ENCODE measurements at places on chromosomes 5 and 9.

DNA sequence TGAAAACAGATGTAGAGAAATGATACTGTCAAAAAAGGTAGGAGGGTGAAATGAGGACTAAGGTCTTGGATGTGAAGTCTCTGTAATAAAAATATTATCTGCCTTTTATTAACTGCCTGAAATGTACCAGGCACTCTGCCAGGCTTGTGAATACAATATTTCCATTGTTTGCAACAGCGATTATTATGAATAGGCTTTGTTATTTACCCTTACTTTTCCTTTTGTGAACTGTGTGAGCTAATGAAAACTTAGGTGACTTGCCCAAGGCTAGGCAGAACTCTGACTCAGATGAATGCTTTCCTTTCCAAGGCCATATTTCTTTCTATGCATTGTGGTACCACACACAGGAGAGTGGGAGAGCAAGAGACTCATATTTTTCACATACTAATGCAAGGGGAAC lies 204.1 kb downstream of the CDH12 start:
- no peak for DNase-seq

DNA sequence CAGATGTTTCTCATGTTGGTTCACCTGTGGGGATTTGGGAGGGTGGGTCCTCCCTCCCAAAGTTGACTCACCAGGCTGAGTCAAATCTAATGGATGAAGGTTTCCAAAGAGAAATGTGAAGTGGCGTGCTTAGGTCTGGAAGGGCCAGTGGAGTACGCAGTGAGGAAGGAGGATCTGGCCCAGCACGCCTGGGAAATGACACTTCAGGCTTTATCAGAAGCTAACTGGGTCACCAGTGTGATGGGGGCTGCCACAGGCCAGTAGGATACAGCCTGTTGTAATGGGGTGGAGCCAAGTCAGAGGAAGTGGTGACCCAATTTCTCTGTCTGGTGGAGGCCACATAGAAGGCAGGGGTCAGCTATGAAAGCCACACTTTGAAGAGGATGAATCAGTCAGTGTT lies 18.0 kb downstream of the POLR1E start:
- no peak for DNase-seq

DNA sequence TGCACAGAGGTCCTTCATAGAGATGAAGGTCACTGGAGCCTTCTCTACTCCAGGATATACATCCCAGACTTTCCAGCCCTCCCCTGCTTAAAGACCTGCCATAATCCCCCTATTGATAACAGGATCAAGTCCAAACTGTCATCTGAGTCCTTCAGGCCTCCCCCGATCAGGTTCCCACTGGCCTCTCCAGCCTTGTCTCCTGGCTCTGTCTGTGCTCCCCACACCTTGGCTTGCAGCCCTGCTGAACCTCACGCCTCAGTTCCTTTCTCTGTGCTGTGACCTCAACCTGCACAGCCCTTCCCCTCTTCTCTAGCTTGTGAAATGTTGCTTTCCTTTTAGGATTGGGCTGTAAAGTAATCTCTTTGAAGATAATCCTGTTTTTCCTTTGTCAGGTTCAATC lies 2.5 kb upstream of the HRH2 start:
- no peak for DNase-seq

DNA sequence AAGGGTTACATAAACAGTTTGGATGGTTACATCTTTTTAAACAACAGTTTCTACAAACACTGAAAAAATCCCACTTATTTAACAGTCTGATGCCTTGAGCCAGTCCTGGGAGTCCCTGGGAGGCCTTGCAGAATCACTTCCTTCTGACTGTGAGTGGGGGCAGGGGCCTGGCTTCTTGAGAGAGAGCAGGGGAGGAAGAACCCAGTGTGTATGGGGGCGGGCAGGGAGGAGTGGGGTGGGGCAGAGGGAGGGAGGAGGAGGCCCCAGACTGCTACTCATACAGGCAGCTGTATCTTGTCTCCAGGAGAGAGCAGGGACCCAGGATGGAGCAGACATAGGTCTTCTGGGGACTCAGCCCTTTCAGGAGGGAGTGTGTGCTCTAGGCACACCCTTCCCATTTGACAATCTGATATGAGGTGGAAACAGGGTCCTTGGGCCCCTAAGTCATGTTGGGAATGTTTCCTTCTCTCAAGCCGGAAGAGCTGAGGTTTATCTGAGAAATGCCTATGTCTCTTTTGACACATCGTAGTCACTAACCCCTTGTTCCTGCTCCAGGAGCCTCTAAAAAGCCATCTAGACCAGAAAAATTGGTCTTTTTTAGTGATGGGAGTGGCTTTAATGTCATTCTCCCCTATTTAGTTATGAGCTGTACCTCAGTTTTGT lies 52.8 kb downstream of the IRF1 start:
- DNase-seq: peak; percentile 88

DNA sequence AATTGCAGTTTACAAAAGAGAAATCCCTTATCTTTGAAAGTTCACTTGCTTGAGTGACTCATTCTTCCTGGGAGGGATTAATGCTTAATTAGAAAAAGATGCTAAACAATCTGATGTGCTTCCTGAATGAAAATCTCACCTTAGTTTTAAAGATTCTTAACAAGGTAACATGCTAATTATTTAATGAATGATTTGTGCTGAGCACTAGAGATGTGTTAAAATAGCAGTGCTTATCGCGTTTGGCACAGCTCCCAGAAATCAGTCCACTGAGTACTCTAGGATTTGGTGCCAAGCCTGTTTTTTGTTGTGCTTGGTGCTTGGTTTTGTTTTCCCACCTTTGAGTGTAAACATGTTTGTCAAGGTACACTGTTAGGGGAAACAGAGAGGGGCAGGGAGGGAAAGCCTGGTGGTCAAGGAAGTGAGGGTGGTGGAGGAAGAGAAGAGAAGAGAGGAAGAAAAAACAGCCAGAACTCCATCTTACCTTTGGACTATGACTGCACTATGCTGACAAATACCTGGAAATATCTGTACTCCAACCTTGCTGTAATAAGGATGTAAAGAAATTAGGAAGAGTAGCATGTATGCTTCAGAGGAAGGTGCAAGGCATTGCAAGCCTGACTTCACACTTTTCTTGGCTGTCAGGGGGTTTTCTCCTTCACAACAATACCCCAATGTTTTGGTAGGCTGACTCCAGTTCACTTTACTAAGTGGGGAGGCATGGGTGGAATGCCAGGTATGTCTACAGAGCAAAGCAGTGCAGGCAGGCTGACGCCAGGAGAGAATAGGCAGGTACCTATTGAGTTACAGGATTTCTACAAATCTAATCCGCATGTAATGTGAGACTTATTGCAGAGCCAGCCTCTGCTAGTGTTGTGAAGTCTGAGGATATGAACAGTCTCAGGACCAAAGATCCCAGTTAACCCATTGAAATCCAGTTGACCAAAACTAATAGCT lies 157.2 kb upstream of the ISL1 start:
- no peak for DNase-seq

DNA sequence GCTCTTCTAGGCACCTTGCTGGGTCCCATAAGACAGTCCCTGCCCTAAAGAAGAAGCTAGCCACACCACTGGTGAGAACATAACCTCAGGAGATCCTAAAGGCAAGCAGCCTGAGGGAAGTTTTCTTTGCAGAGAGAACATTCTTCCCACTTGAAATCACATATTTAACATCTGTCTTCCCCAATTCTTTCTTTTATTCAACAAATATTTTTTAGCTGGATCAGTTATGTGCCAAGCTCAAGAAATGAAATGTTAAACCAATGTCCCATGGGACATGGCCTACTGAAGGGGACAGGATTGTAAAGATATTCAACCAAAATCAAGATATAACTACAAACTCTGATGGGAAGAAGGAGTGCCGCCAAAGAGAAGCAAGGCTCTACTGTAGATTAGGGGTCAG lies 36.5 kb downstream of the FOXI1 start:
- no peak for DNase-seq

- no peak for DNase-seq
Measured at GRCh38 chr5:10678244-10678643, 82.8 kb downstream of the DAP start.

- DNase-seq: no peak
Measured at GRCh38 chr9:108665521-108666239, 190.1 kb downstream of the ACTL7B start.

DNA sequence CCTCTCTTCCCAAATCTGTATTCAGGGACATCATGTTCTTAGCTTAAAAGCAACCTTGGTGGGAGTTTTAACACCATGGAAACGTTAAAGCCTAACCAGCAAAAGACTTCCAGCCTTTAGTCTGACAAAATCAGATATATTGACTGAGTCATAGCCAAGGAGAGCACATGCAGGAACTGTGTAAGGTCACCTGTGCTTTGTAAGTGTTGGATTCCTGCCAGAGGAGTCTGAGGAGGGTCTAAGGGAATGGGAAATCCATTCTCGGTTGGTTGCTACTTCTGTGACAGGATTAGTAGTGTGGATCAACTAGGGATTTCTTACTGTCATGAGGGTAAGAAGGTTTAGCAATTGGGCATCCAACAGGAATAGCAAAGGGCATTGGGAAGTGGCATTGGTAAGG lies 142.0 kb upstream of the CHD1 start:
- DNase-seq: no peak

GRCh38 chr5:122295138-122295537 lies 16.9 kb upstream of the SNCAIP start:
- peak; percentile 30 for DNase-seq

DNA sequence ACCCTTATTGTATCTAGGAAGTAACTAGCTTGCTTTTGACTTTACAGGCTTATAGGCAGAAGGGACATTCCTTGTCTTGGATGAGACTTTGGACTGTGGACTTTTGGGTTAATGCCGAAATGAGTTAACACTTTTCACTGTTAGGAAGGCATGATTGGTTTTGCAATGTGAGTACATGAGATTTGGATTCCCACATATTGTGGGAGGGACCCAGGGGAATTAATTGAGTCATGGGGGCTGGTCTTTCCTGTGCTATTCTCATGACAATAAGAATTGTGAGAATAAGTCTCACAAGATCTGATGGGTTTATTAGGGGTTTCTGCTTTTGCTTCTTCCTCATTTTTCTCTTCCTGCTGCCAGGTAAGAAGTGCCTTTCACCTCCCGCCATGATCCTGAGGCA lies 417.5 kb downstream of the HINT1 start:
- no peak for DNase-seq

- no peak for DNase-seq
Measured at GRCh38 chr9:81079055-81079454, 610.3 kb downstream of the TLE1 start.

GRCh38 chr5:178474562-178475184 lies 115.5 kb downstream of the COL23A1 start:
- DNase-seq: no peak

- no peak for DNase-seq
Measured at GRCh38 chr5:1329111-1329579, 15.8 kb downstream of the CLPTM1L start.

DNA sequence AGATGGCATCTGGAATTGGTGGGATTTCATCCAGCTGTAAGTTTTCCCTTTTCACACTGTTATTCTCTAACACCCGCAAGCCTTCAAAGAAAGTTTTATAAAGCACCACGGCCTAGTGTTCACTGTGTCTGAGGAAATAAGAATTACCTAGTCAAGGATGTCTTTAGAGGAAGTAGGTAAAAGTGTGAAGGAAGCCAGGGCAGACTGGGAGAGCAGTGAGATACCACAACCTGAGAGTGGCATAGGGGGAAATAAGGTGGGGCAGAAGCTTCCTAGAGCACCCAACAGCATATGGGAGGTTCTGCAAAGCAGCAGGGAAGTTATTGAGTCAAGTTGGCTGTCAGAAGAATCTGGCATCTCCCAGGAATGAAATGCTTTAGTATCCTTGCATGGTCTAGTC lies 241.2 kb downstream of the CETN3 start:
- no peak for DNase-seq

DNA sequence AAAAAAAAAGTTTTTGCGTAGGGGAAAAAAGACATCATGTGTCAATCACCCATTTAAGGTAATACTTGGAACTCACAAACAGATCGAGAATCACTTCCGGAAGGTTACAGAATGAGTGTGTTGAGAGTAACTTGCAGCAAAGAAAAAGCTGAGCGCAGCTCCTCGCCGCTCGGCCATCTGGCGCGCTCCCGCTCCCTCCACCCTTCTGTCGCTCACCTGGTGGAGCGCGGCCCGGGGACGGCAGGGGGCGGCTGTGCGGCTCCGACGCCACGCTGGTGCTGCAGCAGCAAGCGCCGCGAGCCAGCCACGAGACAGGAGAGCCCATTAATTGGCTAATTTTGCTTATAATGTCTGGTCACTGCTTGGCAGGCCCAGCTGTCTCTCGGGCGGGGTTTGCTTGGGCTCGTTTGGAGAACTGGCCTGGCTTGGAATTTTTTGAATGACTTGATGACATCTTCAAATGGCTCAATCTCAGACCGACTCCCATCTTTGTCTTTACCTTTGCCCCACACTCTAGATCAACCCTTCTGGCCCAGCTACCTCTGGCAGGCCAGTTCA lies 601.8 kb downstream of the CCDC171 start:
- DNase-seq: no peak

DNA sequence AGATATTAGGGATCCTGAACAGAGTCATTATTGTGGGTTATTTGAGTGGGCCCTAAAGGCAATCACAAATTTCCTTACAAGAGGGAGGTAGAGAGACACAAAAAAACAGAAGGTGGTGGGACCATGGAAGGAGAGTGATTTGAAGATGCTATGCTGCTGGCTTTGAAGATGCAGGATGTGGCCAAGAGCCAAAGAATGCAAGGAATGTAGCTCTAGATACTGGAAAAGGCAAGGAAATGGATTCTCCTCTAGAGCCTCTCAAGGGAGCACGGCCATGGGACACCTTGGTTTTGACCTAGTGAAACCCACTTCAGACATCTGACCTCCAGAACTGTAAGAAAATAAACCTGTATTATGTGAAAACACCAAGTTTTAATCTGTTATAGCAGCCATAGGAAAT lies 53.8 kb downstream of the TTC39B start:
- DNase-seq: no peak

- DNase-seq: peak; percentile 51
Measured at GRCh38 chr5:132424167-132424880, 54.8 kb downstream of the SLC22A5 start.

- DNase-seq: no peak
Measured at GRCh38 chr9:93955111-93955980, at the start of gene BARX1. Gene BARX1 (minus strand): TSS chr9:93955355. CDS start chr9:93955146, 209 bp downstream.

- peak; percentile 36 for DNase-seq
Measured at GRCh38 chr5:136082390-136083193, 50.1 kb upstream of the SMAD5 start.

DNA sequence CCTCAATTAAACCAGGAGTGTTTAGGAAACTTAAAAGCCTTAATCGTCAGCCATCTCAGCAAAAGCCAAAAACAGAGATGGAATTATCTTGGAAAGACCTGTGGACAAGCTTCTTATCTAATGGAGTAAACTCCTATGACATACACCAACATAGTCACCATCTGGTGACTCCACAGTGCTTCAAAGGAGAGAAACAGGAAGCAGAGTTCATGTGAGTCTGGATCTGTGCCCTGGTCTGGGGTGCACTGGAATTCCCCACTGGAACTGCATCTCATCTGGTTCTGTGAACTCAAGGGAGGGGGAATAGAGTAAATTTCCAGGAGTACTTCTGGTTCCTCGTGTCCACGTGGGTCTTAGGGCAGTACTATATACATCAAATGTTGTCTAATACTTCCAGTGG lies 36.3 kb upstream of the KCNN2 start:
- no peak for DNase-seq

GRCh38 chr9:38112049-38112448 lies 43.0 kb upstream of the SHB start:
- DNase-seq: no peak

GRCh38 chr9:431701-432100 lies 217.0 kb downstream of the DOCK8 start:
- DNase-seq: no peak

- DNase-seq: no peak
Measured at GRCh38 chr5:178667101-178667500, 40.3 kb upstream of the CLK4 start.

Measured in OCI-M1 (cell line).